Stimulated activated CD4-positive, alpha-beta T cell treated with anti-CD3 and anti-CD28 coated beads, Interleukin-1b, Interleukin-23, amount 100 ng/mL, for 48 hours (primary cell): ENCODE measurements at places on chromosomes 2 and 18.

- peak; percentile 28 for DNase-seq
Measured at GRCh38 chr2:30208453-30208852, 22.9 kb upstream of the LBH start.

GRCh38 chr2:8193146-8193545, 488.7 kb upstream of the ID2 start:
- DNase-seq: no peak

DNA sequence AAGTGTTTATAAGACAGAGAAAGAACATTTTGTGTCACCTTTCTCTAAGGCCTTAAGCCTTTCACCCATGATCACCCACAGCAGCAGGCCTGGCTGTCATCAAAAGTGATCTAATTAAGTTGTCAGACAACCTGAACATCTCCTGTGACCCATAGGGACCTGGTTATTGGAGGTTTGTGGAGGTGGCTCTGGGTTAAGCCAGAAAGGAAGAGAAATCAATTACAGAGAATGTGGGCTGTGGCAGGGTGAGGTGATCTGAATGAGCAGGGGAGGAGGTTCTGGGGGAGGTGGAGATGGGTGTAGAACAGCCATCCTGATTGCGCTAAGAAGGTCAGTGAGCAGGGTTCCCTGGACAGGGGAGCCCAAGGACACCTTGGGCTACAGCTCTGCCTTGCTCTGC, 170.8 kb downstream of the FSHR start:
- DNase-seq: no peak

DNA sequence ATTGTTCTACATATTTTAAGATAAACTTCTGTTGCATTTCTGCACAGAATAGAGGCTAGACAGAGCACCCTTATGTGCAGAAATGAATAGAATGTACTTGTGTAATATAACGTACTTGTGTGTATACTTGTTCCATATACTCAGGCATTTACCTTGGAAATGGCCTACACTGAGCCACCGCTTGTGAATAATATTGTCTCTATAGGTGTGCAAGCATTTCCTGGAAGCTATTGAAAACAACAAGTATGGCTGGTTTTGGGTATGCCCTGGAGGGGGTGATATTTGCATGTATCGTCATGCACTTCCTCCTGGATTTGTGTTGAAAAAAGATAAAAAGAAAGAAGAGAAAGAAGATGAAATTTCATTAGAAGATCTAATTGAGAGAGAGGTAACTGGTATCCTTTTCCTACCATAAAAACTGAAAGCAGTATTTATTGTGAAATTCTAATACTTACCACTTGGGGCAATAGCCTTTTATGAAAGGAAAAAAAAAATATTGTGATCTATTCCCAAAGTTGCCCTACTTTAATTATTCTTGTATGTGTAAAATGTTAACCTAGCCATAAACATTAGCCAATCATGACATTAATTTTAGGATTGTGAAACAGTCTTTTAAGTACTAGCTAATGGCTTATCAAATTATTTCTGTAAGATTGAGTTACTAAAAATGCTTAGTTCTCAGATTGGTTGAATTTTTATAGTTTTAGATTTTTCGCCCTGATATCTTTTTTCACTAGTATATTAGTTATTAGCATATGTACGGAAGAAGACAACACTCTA, 18.0 kb downstream of the ZC3H15 start:
- DNase-seq: no peak

DNA sequence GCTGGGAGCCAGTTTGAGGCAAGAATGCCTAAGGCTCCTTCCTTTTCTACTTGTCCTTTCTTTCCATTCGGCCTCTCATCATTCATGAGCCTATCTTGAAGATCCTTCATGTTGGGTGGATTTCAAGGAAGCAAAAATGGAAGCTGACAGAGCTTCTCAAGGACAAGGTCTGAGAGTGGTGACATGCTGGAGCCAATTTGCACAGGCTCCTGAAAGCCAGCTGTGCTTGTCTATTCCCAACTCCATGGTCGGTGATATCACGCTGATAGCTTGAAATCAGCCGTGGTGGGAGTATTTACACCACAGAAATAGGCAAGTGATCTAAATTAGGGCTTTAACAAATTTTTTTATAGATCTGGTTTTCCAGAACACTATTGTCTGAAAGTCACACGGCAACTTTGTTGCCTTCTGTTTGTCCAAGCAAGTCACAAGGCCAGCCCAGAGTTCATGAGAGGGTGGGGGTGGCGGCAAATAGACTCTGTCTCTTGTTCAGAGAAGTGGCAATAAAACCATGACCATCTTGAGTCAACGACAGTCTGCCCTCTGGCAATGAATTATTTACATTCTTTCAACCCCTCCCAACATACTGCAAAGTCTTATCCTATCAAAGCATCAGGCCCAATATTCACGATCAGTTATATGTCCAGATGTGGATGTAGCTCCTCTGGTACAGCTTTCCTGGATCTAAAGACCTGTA, 49.9 kb upstream of the SLC35F5 start:
- DNase-seq: no peak

- no peak for DNase-seq
Measured at GRCh38 chr2:219350710-219351221, 18.2 kb upstream of the RESP18 start.

DNA sequence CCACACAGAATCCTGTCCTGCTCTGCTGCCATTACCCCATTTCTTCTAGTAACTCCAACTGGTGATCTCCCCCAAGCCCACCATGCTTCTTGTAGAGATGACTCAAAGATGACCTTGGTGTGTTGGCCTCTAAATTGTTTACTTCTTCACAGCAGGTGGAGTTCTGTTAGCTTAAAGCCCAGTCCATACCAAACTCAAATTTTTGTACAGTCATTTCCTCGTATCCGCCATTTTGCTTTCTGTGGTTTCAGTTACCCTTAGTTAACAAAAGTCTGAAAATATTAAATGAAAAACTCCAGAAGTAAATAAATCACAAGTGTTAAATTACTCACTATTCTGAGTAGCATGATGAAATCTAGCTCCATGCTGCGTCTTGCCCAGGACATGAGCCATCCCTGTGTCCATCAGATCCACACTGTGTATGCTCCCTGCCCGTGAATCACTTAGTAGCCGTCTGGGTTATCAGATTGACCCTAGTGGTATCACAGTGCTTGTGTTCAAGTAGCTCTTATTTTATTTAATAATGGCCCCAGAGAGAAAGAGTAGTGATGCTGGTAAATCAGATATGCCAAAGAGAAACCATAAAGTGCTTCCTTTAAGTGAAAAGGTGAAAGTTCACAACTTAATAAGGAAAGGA, 133.3 kb upstream of the NOL4 start:
- no peak for DNase-seq

GRCh38 chr2:54723996-54724559, 616 bp downstream of the EML6 start:
- DNase-seq: no peak

- DNase-seq: no peak
Measured at GRCh38 chr2:165401285-165401852, 68.1 kb upstream of the CSRNP3 start.

GRCh38 chr2:156580501-156580900, 144.3 kb downstream of the GPD2 start:
- DNase-seq: no peak

- no peak for DNase-seq
Measured at GRCh38 chr2:192011196-192011595, 164.3 kb upstream of the CAVIN2 start.

GRCh38 chr2:230224458-230224857, 1.1 kb upstream of the SP140 start:
- no peak for DNase-seq

GRCh38 chr2:204730603-204731002, 185.3 kb downstream of the PARD3B start:
- no peak for DNase-seq

DNA sequence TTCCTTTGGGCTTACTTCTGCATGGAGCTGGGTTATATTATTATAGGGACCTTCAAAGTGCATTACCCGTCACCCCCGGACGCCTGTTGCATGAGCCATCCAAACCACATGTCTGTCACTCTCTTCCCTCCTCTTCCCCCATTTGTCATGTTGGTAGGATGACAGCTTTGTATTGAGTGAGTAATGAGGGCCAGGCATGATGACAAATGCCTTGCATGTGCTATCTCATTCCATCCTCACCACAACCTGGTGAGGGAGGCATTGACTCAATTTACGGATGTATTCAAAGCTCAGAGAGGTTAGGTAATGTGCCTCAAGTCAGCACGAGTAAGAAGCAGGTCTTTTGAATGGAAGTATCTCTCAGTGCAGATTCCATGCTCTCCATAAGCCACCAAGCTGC, 510.5 kb upstream of the TNP1 start:
- DNase-seq: peak; percentile 31

- no peak for DNase-seq
Measured at GRCh38 chr2:198351647-198352046, 547.3 kb downstream of the PLCL1 start.

GRCh38 chr2:10331702-10332401, 29.1 kb downstream of the HPCAL1 start:
- DNase-seq: peak; percentile 77

DNA sequence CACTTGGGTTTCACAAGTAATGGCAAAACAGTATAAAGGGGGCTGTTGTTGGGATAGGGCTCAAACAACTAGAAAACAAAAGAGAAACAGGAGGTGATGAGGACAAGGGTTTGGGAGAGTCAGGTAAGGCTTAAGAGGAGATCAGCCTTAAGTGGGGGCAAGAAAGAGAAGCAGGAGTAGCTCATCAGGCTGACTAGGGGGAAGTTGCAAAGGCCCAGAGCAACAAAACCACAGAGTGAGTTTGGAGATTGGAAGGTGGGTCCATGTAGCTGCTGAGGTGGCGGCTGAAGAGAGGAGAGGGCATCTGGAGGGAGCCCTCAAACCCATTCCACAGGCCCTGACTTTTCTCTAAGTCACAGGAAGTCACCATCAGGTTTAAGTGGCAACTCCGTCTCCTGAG, 126.0 kb downstream of the MREG start:
- no peak for DNase-seq

- no peak for DNase-seq
Measured at GRCh38 chr2:60316381-60317033, 236.9 kb downstream of the BCL11A start.

GRCh38 chr2:172710584-172711047, 25.0 kb upstream of the RAPGEF4 start:
- peak; percentile 13 for DNase-seq

DNA sequence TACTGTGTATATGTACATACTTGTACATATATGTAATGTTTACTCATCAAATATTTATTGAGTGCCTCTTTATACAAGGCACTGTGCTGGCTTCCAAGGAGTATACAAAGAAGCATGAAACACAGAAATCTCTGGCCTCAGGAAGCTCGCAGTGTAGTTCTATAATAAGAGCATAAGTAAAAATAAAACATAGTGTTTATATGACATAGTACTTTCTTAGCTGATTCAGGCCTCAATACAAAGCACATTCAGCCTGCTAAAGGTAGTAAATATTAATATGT, 13.9 kb downstream of the STAMBP start:
- no peak for DNase-seq

- DNase-seq: peak; percentile 54
Measured at GRCh38 chr2:23380562-23381065, 4.4 kb upstream of the KLHL29 start.
